ENCODE measurements at places on chromosomes 12 and 14.

DNA sequence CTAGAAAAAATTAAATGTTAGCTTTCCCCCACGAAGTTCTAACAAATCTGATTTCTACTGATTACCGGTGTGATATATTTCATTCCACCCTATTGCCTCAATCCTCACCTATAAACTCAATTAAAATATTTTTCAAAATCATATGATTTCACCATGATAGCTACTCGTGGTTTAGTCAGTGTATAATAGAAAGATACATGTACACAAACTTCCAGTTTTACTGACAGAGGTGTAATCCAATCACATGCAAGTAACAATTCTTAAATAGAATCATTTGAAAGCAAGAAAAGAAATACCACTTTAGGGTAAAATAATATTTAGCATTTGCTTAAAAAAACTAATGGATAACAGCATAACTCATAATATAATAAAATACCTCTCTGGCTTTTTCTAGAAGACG is 55.0 kb upstream of the C12orf50 start:
- H3K27me3 ChIP-seq, result no peaks in the 10 kb centered on the region
- H3K4me1 ChIP-seq, result no peaks in the 10 kb centered on the region
- no peak for DNase-seq
- no peak overlapping the region for H3K4me3 ChIP-seq
- peaks cover 84% of the 10 kb centered on the region for H3K36me3 ChIP-seq

GRCh38 chr14:101185946-101186345 is 282.4 kb upstream of the RTL1 start:
- H3K4me1 ChIP-seq, result peaks cover 7% of the 10 kb centered on the region
- H3K4me3 ChIP-seq, result no peak overlapping the region
- DNase-seq, result no peak
- H3K27ac ChIP-seq, result no peak overlapping the region
- H3K27me3 ChIP-seq, result peaks cover 58% of the 10 kb centered on the region
- H3K36me3 ChIP-seq, result no peaks in the 10 kb centered on the region

- H3K27ac ChIP-seq, result no peak overlapping the region
- H3K4me3 ChIP-seq, result no peak overlapping the region
- H3K27me3 ChIP-seq, result no peaks in the 10 kb centered on the region
- DNase-seq, result peak; percentile 68
- H3K36me3 ChIP-seq, result peaks cover 2% of the 10 kb centered on the region
Observed at GRCh38 chr12:51262758-51263177, 7.4 kb downstream of the SMAGP start.

DNA sequence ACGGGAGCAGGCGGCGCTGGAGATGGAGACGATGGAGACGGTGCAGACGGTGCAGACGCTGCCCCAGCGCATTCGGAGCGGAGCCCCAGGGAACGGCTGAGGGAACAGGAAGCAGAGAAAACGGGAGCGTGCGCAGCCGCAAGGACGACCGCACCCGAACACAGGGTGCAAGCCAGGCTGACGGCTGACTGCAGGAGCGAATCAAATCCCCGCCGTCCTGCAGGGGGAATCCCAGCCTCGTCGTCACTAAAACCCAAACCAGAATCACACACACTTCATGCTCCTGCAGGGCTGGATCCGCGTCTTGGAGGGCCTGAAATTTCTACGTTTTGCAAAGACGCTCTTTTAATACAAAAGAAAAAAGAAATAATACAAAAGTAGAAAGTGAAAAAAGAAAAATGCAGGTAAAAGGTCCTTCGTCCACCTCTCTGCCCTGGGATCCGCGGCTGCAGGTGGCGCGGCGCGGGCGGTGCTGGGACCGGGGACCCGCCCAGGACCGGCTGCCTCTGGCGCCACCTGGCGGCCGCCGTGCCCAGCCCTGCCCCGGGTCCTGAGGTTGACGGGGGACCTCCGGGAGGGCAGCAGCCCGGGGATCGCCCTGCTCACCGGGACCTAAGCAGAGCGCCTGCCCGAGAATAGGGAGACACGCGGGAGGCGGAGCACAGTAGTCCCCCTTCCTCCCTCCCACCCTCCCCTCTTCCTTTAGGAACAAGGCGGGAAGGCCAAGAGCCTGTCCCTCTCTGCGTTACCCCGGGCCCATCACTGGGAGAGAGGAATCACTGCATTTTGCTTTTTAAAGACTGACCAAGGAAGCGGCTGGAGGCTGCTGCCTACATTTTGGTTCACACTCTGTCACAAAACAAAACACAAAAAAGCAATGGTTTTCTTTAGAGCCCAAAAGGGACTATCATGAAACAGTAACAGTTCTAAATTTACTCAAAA is 20.1 kb downstream of the STX2 start:
- no peak overlapping the region for H3K27ac ChIP-seq
- H3K4me1 ChIP-seq, result peaks cover 8% of the 10 kb centered on the region
- no peak overlapping the region for H3K4me3 ChIP-seq
- H3K36me3 ChIP-seq, result peaks cover 47% of the 10 kb centered on the region
- peak; percentile 41 for DNase-seq
- H3K27me3 ChIP-seq, result no peaks in the 10 kb centered on the region

- peaks cover 38% of the 10 kb centered on the region for H3K36me3 ChIP-seq
- H3K4me1 ChIP-seq, result peaks cover 9% of the 10 kb centered on the region
- DNase-seq, result no peak
- H3K27ac ChIP-seq, result no peak overlapping the region
- H3K27me3 ChIP-seq, result no peaks in the 10 kb centered on the region
Observed at GRCh38 chr12:55684761-55685370, 22.8 kb downstream of the ITGA7 start.

DNA sequence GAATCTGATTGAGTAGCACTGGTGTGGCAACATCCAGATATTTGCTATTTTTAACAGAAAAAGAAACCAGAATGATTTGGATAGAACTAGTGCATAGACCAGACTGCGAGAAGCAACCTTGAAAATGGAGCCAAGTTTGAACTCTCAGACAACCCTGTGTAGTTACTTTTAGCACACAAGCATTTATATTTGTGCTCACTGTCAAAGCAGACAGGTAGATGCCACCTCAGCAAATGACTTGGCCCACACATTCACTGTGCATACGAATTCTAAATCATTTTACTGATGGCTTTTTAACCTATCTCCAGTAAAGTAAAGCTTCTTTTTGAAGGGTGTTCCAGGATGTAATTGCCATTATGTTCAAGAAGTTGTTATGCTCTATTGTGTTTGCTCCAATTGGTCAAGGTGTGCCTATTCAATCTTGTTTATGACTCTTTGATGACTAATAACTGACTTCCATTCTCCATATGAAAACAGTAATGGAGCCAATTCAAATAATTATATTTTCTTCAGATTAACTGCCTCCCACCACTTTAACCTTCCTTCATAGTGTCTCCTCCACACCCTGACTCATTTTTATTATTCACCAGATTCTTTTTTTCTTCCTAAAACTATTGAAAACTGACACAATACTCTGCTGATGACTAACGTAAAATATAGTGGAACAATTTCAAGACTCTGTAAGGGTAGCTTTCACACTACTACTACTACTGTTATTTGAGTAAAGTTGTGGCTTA is 138.5 kb downstream of the CCER1 start:
- no peak overlapping the region for H3K27ac ChIP-seq
- DNase-seq, result no peak
- H3K4me1 ChIP-seq, result no peaks in the 10 kb centered on the region
- no peaks in the 10 kb centered on the region for H3K36me3 ChIP-seq

GRCh38 chr14:81276073-81277069 is 55.6 kb upstream of the GTF2A1 start:
- DNase-seq, result no peak
- H3K27me3 ChIP-seq, result peaks cover 4% of the 10 kb centered on the region
- no peaks in the 10 kb centered on the region for H3K4me1 ChIP-seq
- H3K36me3 ChIP-seq, result no peaks in the 10 kb centered on the region
- no peak overlapping the region for H3K27ac ChIP-seq

DNA sequence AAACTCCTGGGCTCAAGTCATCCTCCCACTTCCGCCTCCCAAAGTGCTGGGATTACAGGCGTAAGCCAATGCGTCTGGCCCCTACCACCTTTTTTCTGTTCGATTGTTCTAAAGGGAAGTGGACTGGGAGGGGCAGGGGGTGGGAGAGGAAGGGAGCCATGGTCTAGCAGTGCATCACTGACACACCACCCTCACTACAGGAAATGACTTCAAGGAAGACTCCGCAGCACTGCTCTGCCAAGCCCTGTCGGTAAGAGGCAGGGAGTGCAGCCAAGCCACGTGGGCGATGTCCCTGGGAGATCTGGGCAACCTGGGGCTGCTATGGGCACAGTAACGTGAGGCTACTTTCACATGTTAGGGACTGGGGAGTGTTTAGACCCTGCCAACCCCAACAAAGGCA is 18.0 kb downstream of the LRRC74A start:
- H3K27ac ChIP-seq, result no peak overlapping the region
- no peak overlapping the region for H3K4me3 ChIP-seq
- H3K4me1 ChIP-seq, result no peaks in the 10 kb centered on the region
- no peaks in the 10 kb centered on the region for H3K36me3 ChIP-seq

DNA sequence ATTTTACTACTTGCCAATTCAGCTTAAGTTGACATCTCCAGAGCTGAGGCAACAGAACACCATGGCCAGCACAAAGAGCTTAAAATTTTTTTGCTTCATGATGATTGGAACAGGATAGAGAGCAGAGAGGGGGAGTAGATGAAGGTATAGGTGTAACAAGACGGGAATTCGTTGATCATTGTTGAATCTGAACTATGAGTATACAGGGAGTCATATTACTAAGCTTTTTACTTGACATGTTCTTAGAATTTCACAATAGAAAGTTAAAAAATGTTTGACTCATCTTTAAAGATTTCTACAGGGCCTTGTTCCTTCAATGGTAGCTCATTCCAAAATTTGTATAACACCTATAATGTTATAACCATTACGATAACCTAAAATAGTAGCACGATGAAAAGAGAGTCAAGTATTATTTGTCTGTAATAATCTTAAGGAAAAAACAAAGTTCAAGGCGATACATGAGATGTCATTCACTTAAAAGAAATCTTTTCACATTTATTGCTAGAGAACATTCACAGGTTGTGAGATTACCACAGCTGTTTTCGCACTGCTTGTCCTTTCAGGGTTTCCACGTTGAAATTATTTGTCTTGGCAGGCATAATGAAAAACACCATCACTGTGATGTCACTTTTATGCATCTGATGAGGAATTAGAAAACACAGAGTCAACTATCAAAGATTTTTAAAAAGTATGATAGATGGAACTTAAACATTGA is 33.9 kb downstream of the SPX start:
- no peak overlapping the region for H3K4me3 ChIP-seq
- H3K27ac ChIP-seq, result peak overlapping the region; percentile 64
- no peaks in the 10 kb centered on the region for H3K36me3 ChIP-seq
- H3K4me1 ChIP-seq, result no peaks in the 10 kb centered on the region
- DNase-seq, result no peak

- no peak overlapping the region for H3K27ac ChIP-seq
- no peaks in the 10 kb centered on the region for H3K27me3 ChIP-seq
- H3K4me3 ChIP-seq, result no peak overlapping the region
Observed at GRCh38 chr12:116955382-116956021, 44.8 kb downstream of the FBXW8 start.

- DNase-seq, result no peak
- no peak overlapping the region for H3K27ac ChIP-seq
- H3K4me1 ChIP-seq, result no peaks in the 10 kb centered on the region
- H3K27me3 ChIP-seq, result no peaks in the 10 kb centered on the region
Observed at GRCh38 chr14:24920265-24921075, 129.5 kb downstream of the STXBP6 start.

DNA sequence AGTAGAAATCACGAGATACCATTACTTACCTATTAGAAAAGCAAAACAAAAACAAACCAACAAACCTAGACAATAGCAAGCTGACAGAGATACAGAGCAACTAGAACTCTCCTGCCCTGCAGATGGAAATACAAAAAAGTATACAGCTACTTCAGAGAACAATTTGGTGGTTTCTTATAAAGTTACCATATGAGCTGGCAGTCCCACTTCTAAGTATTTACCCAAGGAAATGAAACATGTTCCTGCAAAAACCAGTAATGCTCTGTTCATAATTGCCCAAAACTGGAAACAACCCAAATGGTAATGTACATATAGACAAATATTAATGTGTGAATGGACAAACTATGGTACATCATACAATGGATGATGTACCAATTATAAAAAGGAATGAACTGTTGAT is 31.7 kb downstream of the FUT8 start:
- no peak overlapping the region for H3K4me3 ChIP-seq
- no peak for DNase-seq

DNA sequence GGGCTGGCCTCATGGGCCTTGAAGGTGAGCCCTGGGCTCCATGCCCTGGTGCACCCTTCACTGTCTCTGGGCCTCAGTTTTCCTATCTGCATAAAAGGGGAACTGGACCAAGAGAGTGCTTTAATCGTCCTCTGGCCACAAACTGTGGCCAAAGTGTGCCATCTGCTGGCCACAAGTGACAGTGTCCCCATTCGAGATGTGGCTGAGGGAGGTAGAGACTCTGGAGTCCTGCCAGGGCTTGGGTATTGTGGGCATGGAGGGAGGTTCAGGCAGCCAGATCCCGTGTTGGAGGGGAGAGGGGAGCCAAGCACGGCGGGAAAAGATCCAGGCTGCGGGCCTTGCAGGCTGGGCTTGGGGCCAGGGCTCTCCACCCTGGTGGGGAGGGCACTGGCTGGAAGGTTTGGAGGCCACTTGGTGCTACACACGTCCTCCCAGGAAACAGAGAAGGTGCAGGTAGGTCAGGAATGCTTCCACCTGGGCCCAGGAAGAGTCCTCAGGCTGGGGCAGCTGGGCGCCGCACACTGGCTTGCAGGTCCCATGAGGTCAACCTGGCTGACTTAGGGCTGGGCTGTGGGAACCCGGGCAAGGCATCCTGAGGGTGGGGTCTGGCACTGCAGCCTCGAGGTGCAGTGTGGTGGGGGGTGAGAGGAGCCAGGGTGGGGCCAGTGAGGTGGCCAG is 7.3 kb upstream of the KIF26A start:
- DNase-seq, result peak; percentile 18
- H3K4me3 ChIP-seq, result no peak overlapping the region
- no peak overlapping the region for H3K27ac ChIP-seq
- peaks cover 26% of the 10 kb centered on the region for H3K27me3 ChIP-seq
- peaks cover 5% of the 10 kb centered on the region for H3K4me1 ChIP-seq
- H3K36me3 ChIP-seq, result no peaks in the 10 kb centered on the region

GRCh38 chr12:87760943-87761342 is 268.3 kb downstream of the C12orf50 start:
- H3K4me3 ChIP-seq, result no peak overlapping the region
- H3K27me3 ChIP-seq, result no peaks in the 10 kb centered on the region
- H3K4me1 ChIP-seq, result peaks cover 2% of the 10 kb centered on the region
- H3K36me3 ChIP-seq, result no peaks in the 10 kb centered on the region
- no peak overlapping the region for H3K27ac ChIP-seq

DNA sequence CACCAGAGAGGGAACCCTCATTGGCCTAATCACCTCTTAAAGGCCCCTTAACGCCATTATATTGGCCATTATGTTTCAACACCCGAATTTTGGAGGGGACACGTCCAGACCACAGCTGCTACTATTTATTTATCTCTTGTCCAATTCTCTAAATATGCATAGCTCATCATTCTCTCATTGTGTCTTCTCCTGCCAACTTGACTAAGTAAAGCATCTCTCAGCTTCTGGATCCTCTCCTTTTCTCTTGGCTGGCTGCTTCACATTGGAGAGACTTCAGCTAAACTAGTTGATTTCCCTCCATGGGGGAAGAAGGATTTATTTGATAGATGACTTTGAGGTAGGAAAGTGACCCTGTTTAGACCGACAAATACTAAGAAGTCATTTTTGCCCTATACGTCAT is 120.4 kb upstream of the KRR1 start:
- no peak overlapping the region for H3K27ac ChIP-seq
- no peak overlapping the region for H3K4me3 ChIP-seq
- no peaks in the 10 kb centered on the region for H3K27me3 ChIP-seq
- DNase-seq, result no peak
- H3K4me1 ChIP-seq, result no peaks in the 10 kb centered on the region
- H3K36me3 ChIP-seq, result no peaks in the 10 kb centered on the region

- H3K27me3 ChIP-seq, result peaks cover 11% of the 10 kb centered on the region
- H3K36me3 ChIP-seq, result peaks cover 54% of the 10 kb centered on the region
- H3K4me3 ChIP-seq, result no peak overlapping the region
- H3K27ac ChIP-seq, result no peak overlapping the region
Observed at GRCh38 chr14:52018252-52018651, 28.9 kb downstream of the RTRAF start.

Data from mesenchymal stem cell (in vitro differentiated cells and primary cell).